ENCODE measurements at places on chromosomes 2 and 18.

DNA sequence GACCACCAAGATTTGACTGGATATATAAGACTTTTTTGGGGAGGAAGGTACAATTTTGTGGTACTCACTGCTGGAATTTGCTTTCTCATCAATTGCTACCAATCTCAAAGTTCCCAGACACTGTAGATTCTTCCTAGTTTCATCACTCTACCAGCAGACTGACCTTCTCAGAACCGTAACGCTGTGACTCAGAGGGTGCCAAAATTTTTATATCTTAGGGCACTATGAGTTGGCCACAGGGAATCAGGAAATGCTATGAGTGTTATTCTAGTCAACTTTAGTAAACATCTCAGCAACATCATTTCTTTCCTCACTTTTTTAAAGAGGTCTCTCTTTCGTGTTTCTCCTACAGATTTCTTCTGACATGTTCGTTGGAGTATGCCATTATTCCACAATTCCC lies 499.0 kb downstream of the TMX3 start:
- DNase-seq, result no peak

GRCh38 chr2:95531254-95531771 lies 46.8 kb upstream of the TRIM43B start:
- DNase-seq, result peak; percentile 10

- no peak for DNase-seq
These were observed 12.5 kb upstream of the GPR39 start for GRCh38 chr2:132404056-132404455.

DNA sequence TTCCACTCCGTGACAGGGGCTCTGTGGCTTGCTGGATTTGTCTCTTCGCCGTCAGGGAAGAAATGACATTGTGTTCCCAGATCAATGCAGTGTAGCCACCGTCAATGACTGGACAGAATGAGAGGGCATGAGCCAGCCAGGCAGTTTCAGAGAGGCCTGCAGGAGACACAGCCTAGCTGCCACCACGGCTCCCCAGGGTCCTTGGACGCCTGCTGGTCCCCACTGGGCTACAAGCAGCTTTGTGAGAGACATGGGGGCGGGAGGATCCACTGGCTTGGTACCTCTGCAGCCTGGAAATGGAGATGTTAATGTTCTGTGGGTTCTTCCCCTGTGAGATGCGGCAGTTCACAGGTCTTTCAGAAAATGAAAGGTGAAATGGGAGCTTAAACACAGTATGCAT lies 12.1 kb upstream of the AMER3 start:
- no peak for DNase-seq

DNA sequence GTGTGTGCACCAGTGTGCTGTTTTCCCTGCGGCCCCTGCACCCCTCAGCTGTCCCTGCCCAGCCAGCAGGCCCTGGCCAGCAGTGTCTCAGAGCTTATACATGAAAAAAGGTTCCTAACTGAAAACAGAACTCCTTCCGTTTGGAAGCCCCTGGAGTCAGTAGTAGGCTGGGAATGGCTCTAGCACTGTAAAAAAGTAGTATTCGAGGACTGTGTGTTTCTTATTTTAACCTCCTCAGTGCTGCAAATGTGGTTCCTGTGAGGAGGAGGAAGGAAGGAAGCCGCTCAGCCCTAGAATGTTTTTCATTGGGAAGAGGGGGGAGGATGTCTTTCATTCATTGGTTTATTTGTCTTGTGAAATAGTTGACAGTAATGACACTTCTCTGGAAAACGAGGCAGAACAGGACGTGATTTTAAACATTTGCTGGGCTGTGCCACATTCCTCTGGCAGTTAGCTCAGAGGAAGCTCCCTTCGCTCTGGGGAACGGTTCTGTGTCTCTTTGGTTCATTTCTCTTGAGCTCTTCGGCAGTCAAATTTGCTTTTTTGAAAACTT lies 103.5 kb downstream of the SPTBN1 start:
- DNase-seq, result no peak

GRCh38 chr2:24521162-24521857 lies 30.3 kb downstream of the NCOA1 start:
- no peak for DNase-seq

All from GM10248 (cell line).